Femur (tissue), 1 donor: ENCODE measurements at places on chromosomes 5 and 9.

GRCh38 chr5:9046756-9047481 is 499.0 kb downstream of the SEMA5A start:
- DNase-seq, result no peak

DNA sequence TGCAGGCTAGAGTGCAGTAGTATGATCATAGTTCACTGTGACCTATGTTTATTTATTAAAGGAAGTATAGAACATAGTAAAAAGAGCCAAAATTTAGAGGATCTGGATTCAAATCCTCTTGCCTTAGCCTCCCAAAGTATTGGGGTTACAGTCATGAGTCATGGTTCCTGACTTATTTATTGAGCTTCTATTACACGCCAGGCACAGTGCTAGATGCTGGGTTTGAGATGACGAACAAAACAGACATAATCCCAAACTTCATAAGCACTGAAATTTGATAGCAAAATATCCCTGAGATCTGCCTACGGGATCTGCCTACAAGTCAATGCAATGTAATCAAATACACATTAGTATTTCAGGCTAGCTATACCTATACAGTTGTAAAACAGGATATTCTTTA is 2.5 kb downstream of the KIAA0825 start:
- no peak for DNase-seq

GRCh38 chr9:1388216-1388615 is 338.1 kb downstream of the DMRT2 start:
- no peak for DNase-seq

DNA sequence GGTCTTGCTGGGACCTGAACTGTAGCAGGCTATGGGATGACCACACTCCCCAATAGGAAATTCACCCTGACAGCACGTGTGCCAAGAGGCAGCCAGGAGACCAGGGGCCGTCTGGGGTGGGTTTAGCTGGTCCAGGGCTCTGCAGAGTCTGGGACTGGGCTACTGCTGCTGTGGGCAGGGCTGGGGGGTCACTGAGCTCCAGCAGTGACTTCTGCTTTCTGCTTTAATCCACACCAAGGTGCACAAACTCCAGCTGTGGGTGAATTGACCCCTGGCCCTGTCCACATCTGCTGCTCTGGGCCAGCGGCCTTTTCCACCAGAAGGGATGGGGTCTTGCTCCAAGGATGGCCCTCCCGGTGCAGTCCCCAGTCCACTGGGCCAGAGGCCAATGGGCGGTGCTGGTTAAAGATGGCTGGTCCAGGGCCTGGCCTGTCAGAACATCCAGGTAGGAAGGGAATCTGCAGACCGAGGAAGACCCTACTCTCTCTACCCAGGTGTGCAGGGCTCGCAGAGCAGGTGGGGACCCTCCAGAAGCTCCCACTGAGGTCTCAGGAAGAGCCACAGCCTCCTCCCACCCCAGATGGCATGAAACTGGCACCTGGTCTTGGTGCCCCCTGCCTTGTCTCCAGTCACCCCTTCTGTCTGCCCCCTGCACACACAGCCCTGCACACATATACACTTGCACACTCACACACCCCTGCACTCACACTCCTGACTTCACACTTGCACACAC is 28.0 kb downstream of the GLT6D1 start:
- no peak for DNase-seq

GRCh38 chr5:117551236-117551635 is 976.6 kb upstream of the SEMA6A start:
- no peak for DNase-seq

GRCh38 chr5:62778316-62779009 is 199.8 kb downstream of the LRRC70 start:
- no peak for DNase-seq

DNA sequence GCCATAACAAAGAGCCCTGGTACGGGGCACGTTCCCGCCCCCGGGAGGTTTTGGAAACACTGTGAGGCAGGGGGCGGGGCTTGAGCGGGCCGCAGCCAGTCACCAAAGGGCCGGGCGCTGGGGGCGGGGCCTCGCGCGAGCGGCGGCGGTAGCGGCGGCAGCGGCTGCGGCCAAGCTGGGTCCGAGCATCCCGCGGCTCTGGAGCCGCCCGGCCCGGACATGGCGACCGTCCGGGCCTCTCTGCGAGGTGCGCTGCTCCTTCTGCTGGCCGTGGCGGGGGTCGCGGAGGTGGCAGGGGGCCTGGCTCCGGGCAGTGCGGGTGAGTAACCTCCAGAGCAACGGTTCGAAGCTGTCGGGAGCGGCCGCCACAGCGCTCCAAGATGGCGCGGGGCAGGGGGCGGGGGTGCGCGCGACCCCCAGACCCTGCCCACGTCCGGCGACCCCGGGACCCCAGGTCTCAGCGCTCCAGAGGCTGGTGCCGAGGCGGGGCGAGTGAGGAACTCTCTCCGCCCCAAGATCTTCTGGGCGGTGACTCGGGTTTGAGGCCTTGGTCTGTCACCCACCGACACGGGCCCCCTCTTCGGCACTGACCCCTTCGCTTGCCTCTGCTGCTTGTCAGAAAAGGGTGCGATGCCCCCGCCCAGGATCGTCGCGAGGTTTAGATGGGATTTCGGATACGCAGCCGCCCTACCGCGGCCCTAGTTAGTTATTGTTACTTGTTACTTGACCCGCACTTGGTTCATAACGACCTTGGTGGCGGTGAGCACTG is at the start of gene RECK:
RECK (plus strand) TSS at position 134 of the 769 bp plus-strand sequence; CDS start at position 220, 86 bp downstream.
- DNase-seq, result peak; percentile 90
